ENCODE measurements at places on chromosomes 1 and 21. TPM values are rescaled to one million over a fixed set of nuclear protein-coding genes. Genes with fewer than 3 reads are reported as not detected.

The MMP23B gene
- not detected for polyA plus RNA-seq

The LEPR gene
- 0.48 TPM for polyA plus RNA-seq

The LCE1E gene
- polyA plus RNA-seq: not detected

The AVPR1B gene
- polyA plus RNA-seq: not detected

The NT5C1A gene
- not detected for polyA plus RNA-seq

The BSND gene
- not detected for polyA plus RNA-seq

The KCNA10 gene
- polyA plus RNA-seq: not detected

The OR14K1 gene
- not detected for polyA plus RNA-seq

The RUNX3 gene
- polyA plus RNA-seq: not detected

The CLEC20A gene
- polyA plus RNA-seq: 0.79 TPM

The CRNN gene
- polyA plus RNA-seq: not detected

The S100A2 gene
- not detected for polyA plus RNA-seq

The S100A8 gene
- polyA plus RNA-seq: not detected

The NUDT4B gene
- not detected for polyA plus RNA-seq

The CASQ2 gene
- polyA plus RNA-seq: 204 TPM

The RUSC1 gene
- polyA plus RNA-seq: 69.1 TPM

The TMPRSS2 gene
- not detected for polyA plus RNA-seq

The RAB25 gene
- not detected for polyA plus RNA-seq

The MMEL1 gene
- not detected for polyA plus RNA-seq

The LINGO4 gene
- polyA plus RNA-seq: 115 TPM

The C1orf122 gene
- polyA plus RNA-seq: 14.1 TPM

The HSD11B1 gene
- polyA plus RNA-seq: not detected

The CHRM3 gene
- polyA plus RNA-seq: 9.5 TPM

The IGSF9 gene
- polyA plus RNA-seq: not detected

The NBPF6 gene
- not detected for polyA plus RNA-seq

The PRRX1 gene
- 2.3 TPM for polyA plus RNA-seq

The NUP210L gene
- polyA plus RNA-seq: 0.27 TPM

The AMY2A gene
- polyA plus RNA-seq: 6.9 TPM

The NID1 gene
- polyA plus RNA-seq: 0.77 TPM

The DRAXIN gene
- not detected for polyA plus RNA-seq

The CASP9 gene
- polyA plus RNA-seq: 2.1 TPM

The F3 gene
- polyA plus RNA-seq: 30.2 TPM

The KRTAP19-5 gene
- polyA plus RNA-seq: not detected
